ENCODE measurements at places on chromosomes 3 and 15.

DNA sequence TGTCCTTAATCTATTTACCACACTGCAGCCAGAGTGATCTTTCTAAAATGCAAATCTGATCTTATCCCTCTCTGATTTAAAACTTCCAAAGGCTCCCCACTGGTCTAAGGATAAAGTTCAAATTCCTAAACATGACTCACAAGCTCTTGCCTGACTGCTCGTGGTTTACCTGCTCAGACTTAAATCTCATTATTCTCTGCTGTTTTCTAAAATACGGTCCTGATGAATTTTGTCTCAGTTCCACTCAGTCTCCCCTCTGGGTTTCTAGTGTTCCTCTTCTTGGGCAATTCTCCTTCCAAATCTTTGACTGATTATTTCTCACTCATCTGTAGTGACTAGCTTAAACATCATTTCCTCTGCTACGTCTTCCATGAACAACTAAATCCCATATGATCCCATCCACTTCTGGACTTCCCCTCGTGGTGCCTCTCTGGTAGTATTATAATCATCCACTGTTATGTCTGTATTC, 108.3 kb downstream of the P3H2 start:
- DNase-seq: no peak

GRCh38 chr15:63440756-63441155, 59.1 kb upstream of the CA12 start:
- no peak for DNase-seq

GRCh38 chr3:192817506-192817905, 90.2 kb upstream of the FGF12 start:
- no peak for DNase-seq

GRCh38 chr3:49469037-49469935, 781 bp upstream of the DAG1 start:
- peak; percentile 40 for DNase-seq

DNA sequence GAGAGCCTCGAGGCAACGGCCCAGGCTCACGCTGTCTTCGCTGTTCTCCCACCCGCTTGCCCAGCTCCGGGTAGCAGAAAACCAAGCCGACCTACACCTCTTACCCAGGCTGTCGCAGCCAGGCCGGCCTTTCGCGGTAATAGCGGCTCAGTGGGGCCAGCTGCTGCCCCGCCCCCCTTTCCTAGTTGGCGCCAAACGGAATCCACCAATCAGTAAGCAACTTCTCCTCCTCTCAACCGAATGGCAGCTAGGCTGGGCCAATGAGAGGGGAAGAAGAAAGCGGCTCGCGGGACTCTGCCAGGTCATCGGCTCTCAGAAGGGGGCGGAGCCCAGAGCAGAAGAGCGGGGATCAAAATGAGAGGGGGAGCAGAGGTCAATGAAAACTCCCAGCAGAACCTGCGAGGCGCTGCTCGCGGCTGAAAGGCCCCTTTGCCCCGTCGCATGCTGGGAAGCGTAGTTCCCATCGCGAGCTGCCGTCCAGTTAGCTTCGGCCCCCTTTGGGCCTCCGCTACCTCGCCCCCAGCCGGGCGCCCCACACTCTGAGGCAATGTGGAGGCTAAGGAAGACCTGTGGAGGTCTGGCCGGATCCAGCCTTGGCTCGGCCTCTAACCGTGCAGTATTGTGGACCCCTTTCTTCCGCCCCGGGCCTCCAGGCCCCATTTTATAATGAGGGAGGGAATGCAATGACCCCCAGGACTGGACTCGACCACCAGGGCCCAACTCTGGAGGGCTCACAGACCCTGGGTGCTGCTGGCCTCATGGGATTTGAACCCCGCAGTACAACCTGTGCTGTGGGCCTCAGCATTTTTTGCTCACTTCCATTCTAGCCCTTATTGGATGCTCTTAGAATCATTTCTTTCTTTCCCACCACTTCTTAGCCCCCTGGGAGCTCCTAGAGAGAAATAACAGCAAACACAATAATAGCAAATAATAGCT, at the start of gene CDC25A:
TSS of gene CDC25A (minus strand) at position 152 of the 936 bp plus-strand sequence. CDS start 470 bp downstream, outside the sequence.
- DNase-seq: peak; percentile 99

DNA sequence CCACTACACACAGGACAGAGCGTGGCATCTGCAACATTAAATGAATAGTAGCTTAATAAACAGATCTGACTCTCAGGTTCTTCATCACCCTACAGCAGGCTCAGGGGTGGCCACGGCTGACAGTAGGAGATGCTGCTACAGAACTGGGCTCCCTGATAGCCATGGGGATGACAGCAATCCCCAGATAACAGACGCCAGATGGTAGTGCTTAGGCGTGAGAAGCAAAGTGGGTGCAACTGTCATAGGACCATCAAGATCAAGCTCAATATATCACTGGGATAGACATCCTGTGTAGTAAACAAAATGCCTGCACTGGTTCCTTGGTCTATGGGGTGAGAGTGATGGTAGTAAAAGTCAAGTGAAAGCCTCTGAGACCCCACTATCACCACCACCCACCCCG, 2.6 kb upstream of the TPRA1 start:
- DNase-seq: no peak

GRCh38 chr15:25894371-25894902, 31.3 kb upstream of the ATP10A start:
- no peak for DNase-seq

- no peak for DNase-seq
Observed at GRCh38 chr15:100972975-100973350, 53.8 kb downstream of the LRRK1 start.

- no peak for DNase-seq
Observed at GRCh38 chr3:178439504-178439903, 96.7 kb upstream of the KCNMB2 start.

- DNase-seq: no peak
Observed at GRCh38 chr15:99403597-99403996, 152.3 kb downstream of the LRRC28 start.

DNA sequence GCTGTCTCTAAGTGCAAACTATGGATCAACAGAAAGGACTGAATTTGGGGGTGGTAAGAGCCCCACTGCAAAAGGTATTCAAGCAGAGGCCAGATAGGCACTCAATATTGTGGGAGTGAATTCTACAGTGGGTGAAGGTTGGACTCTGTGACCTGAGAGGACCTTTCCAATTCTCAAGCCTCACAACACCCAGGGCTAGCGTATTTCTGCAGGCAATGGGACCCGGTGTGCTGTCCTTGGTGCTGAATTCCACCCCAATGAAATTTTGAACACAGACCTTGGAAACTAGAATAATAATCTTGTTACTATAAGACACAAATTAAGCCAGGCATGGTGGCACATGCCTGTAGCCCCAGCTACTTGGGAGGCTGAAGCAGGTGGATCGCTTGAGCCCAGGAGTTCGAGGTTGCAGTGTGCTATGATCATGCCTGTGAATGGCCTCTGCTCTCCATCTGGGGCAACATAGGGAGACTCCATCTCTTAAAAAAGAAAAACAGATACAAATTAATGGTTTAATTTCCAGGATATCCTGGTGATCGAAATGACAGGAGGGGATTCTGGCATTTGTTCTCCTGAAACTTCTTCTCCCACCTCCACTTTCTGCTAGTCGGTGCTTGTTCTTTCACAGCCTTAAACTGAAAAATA, 135.4 kb downstream of the RAB11A start:
- DNase-seq: no peak

- peak; percentile 2 for DNase-seq
Observed at GRCh38 chr3:68256635-68257223, 602.3 kb upstream of the SUCLG2 start.

DNA sequence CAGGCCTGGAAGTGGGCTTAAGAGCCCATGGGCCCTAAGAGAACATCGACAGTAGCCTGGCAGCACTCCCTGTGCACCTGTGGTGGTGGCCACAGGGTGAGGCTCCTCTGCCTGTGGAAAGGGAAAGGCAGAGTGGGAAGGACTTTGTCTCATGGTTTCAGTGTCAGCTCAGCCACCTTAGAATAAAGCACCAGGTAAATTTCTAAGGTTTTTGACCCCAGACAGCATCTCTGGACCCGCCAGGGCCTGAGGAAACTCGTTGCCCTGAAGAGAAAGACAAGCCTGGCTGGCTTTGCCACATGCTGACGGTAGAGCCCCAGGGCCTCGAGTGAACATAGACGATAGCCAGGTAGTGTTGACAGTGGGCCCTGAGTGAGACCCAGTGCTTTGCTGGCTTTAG, 22.1 kb downstream of the GOLGA6A start:
- no peak for DNase-seq

DNA sequence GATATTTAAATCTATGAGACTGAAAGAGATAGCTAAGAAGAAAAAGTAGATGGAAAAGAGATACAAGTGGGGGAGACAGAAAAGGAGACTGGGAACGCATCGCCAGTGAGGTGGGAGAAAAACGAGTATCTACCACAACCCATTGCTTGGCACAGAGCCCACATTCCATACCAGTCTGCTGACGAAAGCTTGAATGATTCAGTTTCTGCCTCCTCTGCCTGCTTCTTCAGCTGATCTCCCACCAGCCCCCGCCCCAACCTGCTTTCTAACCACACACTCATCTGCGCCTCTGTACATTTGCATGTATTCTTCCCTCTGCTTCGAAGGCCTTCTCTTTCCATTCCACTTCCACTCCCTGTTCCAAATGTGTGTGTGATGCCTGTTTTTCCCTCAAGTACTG, 188.1 kb downstream of the USP13 start:
- no peak for DNase-seq

DNA sequence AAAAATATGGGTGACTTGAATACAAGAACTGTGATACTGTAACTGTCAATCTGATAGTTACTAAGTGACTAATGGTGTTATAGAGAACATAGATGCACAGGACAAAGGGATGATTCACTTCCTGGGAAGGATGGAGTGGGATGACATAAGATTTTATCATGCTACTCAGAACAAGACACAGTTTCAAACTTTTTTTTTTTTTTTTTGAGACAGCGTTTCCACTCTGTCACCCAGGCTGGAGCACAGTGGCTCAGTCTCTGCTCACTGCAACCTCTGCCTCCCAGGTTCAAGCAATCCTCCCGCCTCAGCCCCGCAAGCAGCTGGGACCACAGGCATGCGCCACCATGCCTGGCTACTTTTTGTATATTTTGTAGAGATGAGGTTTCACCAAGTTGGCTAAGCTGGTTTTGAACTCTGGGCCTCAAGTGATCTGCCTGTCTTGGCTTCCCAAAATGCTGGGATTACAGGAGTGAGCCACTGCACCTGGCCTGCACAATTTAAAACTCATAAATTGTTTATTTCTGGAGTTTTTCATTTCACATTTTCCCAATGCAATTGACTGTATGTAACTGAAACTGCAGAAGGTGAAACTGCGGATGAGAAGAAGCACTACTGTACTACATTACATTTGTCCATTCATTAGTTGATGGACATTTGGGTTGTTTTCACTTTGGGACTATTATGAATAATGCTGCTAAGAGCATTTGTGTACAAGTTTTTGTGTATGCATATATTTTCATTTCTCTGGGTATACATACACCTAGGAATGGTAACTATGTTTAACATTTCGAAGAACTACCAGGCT, 40.6 kb downstream of the ADIPOQ start:
- DNase-seq: peak; percentile 28

DNA sequence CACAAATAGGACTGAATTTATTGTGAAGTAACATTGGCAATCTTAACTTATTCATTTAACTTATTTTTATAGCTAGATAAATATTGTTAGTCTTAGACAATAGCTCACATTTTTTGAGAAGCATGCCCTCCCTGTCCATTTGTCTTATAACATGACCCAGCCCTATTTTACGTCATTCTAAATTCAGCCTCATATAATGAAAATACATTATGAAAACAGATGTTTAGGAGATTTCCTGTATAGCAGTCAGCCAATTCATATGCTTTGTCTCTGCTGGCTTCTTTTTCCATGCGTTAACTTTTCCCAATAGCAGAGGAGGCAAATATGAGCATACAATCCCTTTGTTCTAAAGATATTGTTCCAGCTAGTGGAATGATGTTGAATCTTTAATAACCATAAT, 29.3 kb downstream of the CD200 start:
- no peak for DNase-seq

DNA sequence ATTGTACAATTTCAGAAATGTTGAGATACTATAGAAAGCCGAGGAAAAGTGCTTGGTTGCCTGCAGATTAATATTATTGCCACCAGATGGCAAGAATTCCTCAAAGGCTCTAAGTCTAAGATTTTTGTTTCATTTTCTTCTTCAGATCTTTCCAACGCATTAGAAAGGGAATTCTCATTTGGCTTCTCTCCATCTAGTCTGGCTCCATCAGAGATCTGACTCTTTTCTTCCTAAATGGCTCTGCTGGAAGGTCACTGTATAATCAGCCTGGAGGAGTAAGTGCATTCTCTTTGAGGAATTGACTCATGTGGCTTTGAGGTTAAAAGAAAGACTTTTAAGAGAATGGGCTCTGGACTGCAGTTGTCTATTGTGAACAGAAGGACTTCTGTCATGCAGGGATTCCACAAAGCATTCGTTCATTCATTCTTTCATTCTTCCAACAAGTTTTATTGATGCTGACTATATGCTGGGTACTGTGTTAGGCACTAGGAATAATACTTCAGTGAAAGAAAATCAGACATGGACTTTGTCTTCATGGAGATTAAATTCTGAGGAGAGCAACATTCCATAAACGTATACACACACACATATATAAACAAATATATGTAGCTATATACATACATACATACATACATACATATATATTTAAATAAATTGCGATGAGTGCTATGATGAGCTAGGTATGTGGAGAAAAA, 55.3 kb downstream of the SLC28A2 start:
- no peak for DNase-seq

DNA sequence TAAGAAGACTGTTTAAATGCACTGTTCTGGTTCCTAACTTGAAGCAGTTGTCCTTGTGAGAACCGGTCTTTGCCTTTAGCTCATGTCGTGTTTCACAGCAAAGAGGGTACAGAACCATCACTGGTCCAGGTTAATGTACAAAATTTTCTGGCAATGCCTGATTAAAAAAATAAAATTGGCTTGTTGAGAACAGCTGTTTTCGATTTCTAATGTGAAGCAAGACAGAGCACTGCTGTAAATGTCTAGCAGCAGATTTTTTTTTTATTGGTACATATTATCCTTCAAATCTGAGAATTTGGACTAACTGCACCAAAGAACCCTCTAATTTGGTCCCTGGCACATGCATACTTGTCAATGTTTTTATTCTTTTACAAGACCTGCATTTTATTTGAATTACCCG, 103.3 kb downstream of the STT3B start:
- DNase-seq: no peak

- DNase-seq: no peak
Observed at GRCh38 chr3:111112913-111113312, 41.3 kb downstream of the NECTIN3 start.

DNA sequence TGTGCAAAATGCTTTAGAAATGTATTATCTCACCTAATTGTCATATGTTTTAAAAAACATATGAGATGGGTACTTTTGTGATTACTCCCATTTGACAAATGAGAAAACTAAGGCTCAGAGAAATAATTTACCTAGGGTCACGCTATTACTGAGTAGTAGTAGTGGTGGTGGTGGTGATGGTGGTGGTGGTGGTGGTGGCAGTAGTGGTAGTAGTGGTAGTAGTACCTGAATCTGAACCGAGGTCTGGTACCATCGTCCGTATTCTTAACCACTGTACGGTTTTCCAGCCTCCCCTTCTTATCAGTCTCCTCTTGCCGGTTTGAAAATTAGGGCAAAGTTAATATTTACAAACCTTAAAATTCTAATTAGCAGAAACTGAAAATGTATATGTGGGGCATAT, 102.4 kb downstream of the KLHL25 start:
- no peak for DNase-seq

Data from SK-N-DZ (cell line).